Esophagus mucosa (tissue), 1 donor: ENCODE measurements at places on chromosomes 1 and 21. TPM values are rescaled to one million over a fixed set of nuclear protein-coding genes. Genes with fewer than 3 reads are reported as not detected.

The SOD1 gene
- total RNA-seq = 167 TPM

DNA sequence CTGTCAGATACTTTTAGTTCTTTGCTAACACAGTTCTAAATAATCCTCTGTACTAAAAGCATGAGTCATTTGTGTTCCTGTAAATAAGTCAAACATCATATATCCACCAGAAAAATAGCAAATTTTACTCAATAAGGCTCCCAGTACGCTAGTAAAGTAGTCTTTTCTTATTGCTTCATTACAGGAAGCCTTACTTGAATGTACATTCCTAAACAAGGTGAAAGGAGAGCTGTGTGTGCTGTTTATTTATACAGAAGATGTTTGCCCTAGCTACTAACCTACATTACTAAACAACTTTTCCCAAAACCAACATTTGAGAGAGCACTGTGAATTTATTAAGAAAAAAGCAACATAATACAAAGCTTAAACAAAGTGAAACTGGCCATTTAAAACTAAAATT, 52.0 kb downstream of the ZNHIT6 start:
- no peak for ATAC-seq

DNA sequence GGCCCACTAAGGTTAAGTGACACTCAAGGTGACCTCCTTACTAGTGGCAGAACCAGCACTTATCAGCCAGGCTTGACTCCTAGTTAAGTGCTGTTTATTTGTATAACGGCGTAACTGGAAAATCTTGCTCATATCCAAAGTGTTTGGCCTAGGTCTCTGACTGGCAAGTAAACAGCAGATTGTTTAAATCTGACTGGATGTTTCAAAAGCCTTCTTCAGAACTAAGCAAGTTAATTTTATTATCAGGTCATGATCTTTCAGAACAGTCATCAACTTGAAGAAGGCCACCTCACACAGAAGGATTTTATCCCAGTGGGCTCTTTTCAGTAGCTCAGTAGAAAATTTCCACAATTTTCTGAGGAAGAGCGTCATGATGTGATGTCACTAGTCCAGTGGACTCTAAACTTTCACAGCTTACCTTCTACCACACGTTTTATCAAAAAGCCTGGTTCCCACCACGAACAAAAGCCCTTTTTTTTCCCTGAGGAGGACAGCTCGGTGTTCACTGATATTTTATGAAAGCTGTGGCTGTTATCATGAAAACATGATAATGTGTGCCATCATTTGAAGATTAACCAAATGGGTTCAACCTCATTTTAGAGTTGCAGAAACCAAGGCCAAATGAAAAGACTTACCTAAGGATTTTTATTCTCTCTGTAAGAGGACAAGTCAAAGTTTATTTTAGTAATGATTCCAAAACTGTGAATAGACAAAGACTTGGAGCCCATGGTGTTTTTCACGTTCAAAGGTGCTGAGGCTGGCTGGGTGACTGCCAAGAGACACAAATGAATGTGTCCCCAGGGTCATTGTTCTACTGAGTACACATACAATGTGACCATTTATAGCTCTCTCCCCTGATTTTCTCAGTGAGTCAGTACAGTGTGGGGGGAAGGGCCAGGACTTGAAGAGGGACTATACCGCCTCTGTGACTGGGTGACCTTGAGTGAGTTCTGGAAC, 9.1 kb downstream of the SGIP1 start:
- peak; percentile 56 for ATAC-seq

DNA sequence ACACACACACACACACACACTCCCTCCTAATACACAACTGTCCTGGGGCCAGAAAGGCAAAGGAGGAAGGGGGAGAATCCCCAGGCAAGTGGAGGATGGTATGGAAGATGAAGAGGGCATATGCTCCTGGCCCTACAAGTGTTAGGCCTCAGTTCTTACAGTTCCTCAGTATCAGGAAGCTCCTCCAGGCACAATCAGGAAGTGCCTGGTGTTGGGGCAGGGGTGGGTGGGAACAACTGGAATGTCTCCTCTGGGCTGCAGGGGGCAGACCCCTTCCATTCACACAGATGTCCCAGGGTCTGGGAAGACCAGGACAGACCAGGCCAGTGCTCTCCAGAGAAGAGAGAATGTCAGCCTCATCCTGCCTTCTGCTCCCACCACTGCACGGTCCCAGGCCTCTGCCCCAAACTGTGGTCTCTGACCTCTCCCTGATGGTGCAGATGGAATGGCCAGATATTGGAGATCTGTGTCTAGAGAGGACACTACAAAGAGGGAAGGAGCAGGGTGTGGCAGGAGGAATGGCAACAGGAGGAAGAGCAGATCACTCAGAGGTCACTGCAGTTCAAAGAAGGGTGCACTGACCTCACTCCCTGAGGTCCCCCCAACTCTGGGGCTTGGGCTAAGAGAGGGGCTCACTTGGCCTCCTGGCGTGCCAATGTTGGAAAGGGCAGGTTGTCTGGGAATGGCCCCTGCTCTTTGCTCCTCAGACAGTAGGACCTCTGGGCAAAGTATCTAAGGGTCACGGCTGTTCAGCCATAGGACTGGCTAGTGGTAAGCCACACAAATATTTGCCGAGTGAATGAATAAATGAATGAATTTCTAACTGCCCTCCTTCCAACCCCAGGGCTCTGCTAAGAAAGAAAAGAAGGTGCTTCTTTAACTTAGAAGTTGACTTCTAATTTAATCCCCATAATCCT, 2.5 kb upstream of the DENND2D start:
- ATAC-seq = no peak

DNA sequence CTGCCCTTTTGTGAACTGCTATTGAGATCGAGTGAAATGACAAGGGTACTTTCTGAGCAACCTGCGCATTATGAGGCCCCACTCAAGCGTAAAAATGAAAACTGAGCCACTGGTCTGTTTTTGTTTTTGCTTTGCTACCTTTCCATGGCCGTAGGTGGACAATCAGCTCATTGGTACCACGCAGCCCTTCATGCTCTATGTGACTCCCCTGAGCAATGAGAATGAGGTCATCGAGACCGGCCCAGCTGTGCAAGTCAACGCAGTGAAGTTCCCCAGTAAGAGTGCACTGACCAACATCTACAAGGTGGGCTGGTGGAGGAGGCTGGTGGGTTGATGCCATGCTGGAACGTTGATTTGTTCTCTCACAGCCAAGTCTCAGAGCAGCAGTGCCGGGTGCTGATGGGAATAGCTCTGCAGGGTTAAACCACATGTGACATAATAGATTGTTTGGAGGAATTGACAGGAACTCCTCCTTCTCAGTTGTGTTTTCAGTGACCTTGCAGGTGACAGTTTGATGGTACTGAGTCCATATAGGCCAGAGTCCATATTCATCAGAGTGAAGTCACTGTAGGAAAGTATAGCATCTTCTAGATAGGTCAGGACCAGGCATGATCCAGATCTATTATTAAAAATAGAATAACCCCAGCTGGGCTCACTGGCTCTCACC, 170.3 kb downstream of the VPS13D start:
- no peak for ATAC-seq
